ENCODE measurements at places on chromosomes 7 and 10.
A peak's percentile ranks its signal among the peaks of the same experiment; 100 is the strongest.

DNA sequence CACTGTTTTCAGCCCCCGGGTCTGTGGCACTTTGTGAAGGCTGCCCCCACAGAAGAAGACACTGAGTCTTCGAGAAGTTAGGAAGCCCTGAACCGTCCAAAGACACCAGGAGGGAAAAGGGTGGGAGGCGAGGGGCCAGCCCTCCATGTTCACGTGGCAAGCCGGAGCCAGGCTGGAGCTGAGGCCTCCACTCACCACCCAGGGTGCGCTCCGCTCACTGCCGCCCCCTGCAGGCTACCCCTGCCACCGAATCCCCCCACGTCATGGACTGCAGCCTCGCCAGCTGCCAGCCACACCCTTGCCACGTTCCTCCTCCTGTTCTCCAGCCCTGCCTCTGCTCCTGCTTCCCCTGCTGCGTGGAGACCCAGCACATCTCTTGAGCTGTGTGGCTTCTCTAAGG, 59.0 kb upstream of the EN2 start:
- DNase-seq = no peak

GRCh38 chr7:84829719-84830118, 357.1 kb downstream of the SEMA3D start:
- DNase-seq = no peak

GRCh38 chr7:99108613-99109012, 35.3 kb downstream of the SMURF1 start:
- peak; percentile 24 for DNase-seq

DNA sequence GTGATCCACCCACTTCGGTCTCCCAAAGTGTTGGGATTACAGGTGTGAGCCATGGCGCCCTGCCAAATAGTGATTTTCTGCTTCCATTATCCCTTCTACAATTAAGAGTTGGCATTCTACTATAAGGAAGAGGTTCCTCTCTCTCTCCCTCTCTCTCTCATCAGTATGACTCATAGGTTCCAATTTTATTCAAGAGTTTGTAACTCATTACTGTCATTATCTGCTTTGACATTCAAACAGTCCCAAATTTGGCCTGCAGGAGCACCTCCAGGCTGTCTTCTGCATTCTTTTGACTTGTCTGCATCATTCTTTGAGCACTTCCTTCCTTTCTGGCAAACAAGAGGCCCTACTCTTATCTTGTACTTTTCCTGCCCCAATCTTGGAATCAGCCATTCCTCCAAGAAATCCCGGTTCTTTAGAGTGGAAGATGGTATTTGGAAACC, 33.2 kb upstream of the CALU start:
- DNase-seq = peak; percentile 70

- no peak for DNase-seq
Measured at GRCh38 chr10:123784646-123785045, 107.0 kb downstream of the CPXM2 start.

DNA sequence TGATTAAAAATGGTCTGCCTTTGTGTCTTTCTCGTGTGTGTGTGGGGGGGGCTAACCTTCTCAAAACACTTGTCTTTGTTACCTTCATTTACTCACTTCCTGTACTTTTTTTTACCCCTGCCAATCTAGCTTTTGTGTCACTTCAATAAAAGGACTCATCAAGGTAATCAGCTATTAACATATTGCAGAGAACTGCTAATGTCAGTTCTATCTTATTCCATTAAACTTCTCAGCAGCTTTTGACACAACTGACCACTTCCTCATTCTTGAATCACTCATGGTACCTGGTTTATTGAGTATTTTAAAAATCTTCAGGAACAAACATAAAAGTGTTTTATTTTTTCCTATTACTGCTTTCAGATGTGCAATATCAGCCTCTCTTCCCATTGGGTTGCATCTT, 59.8 kb downstream of the SLC25A40 start:
- no peak for DNase-seq

GRCh38 chr10:98150544-98150943, 16.1 kb downstream of the R3HCC1L start:
- no peak for DNase-seq

DNA sequence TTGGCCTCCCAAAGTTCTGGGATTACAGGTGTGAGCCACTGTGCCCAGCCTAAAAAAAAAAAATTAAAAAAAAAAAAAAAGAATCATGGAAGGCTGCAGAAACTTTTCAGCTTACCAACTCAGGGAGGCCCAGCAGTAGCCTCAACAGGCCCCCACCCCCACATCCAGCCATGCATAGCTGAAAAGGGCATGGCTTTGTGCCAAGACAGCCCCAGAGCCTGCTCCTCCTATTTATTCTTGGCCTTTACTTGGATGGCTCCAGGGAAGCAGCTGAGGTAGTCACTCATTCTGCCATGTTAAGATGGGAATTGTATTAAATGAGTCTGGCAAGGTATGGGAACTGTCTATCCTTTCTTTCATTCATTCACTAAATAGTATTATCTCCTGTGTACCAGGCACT, 13.7 kb upstream of the CNNM2 start:
- peak; percentile 3 for DNase-seq

- no peak for DNase-seq
Measured at GRCh38 chr10:97752956-97753355, 16.0 kb downstream of the ZFYVE27 start.

GRCh38 chr10:69568472-69569395, 4.5 kb downstream of the NEUROG3 start:
- DNase-seq = no peak

GRCh38 chr10:34033078-34033477, 698.6 kb upstream of the NRP1 start:
- peak; percentile 12 for DNase-seq

- no peak for DNase-seq
Measured at GRCh38 chr7:70681469-70682350, 450.2 kb upstream of the GALNT17 start.

DNA sequence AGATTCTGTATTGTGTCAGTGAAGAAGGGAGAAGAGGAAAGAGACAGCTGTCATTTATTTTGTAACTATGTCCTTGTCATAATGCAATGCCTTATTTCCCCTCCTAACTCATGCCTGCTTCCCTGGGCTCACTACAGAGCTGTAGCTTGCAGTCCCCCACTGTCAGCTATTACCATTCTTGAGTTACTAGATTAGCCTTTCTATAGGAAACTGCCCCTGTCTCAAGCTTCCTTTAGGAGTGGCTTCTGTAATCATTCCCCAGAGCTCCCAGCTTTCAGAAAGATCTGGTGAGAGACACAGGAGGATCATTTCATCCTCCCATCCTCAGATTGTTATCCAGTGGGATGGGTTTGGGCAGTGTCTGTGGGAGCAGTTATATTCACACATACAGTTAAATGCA, 32.4 kb upstream of the SMKR1 start:
- no peak for DNase-seq

DNA sequence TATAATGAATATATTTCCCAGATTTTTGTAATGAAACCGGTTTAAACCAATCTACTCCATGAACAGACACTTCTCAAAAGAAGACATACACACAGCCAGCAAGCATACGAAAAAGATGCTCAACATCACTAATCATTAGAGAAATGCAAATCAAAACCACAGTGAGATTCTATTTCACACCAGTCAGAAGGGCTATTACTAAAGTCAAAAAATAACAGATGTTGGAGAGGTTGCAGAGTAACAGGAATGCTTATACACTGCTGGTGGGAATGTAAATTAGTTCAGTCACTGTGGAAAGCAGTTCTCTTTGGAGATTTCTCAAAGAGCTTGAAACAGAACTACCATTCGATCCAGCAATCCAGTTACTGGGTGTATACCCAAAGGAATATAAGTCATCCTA, 240.7 kb downstream of the TSPAN12 start:
- DNase-seq = no peak

DNA sequence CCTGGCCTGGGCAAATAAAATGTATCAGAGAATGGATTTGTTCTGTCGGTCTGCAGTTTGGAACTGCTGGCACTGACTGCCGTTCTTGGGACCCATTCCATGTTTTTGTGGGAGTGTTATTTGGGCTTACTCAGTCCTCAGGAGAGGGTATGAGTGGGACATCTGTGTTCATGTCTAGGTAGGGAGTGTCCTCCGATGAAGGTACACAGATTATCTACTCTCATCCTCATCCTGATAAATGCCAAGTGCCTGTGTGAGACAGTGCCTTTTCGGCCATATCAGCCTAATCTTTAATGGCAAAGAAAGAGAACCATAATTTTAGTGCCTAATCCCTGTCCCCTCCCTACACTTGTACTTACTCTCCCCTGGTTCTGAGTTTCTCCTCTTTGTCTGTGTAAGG, 409.4 kb downstream of the REEP3 start:
- no peak for DNase-seq

- DNase-seq = no peak
Measured at GRCh38 chr7:8115547-8116402, 146.2 kb downstream of the ICA1 start.

- DNase-seq = no peak
Measured at GRCh38 chr10:78314651-78315050, 281.0 kb downstream of the RPS24 start.

DNA sequence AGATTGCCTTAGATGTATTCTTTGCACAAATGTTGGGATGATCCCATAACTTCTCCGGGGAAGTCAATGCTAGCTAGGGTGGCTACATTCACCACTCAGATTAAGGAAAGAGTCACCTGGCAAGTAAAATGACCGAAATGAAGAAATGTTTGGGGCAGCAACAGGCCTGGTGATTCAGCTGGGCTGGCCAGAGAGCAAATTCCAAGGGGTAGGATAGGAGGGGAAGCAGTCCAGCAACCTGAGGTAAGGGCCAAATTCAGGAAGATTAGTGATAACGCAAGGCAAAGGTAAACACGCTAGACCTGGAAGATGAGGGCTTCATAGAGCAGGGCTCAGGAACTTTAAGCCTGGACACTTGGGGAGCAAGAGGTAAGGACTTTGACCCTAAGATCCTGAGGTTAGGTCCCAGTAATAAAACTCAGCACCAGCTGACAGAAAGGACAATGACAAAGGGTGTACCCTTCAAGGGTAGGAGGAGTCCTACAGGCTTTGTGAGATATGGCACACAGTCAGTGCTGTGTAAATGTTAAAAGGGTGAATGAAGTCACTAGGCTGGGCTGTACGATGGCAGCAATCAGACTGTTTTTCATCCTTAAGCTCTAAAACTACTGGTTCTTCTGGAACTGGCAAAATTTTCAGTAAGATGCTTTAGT, 22.7 kb upstream of the SMNDC1 start:
- peak; percentile 34 for DNase-seq

- peak; percentile 25 for DNase-seq
Measured at GRCh38 chr7:88357781-88358525, 51.3 kb upstream of the STEAP4 start.
